ENCODE measurements at places on chromosomes 6 and 20. TPM values are rescaled to one million over a fixed set of nuclear protein-coding genes. Genes with fewer than 3 reads are reported as not detected.

Gene MYB
- polyA plus RNA-seq = 0.10 TPM

Gene TMEM74B
- polyA plus RNA-seq = 0.76 TPM

Gene CCN5
- polyA plus RNA-seq = 1.9 TPM

Gene PNISR
- 9.8 TPM for polyA plus RNA-seq

Gene KIAA0408
- polyA plus RNA-seq = not detected

Gene XKR7
- not detected for polyA plus RNA-seq

Gene SLC22A23
- polyA plus RNA-seq = 4.9 TPM

Gene FOXF2
- not detected for polyA plus RNA-seq

Gene SLC17A1
- 11.7 TPM for polyA plus RNA-seq

Gene SPAG4
- polyA plus RNA-seq = 4.6 TPM

Gene PRDM13
- polyA plus RNA-seq = not detected

Gene CAPN11
- polyA plus RNA-seq = 0.09 TPM

Gene SNAI1
- 3.4 TPM for polyA plus RNA-seq

Gene CDH4
- polyA plus RNA-seq = not detected

Gene IPCEF1
- 0.63 TPM for polyA plus RNA-seq

Gene STK4
- 3.7 TPM for polyA plus RNA-seq

Gene MDFI
- polyA plus RNA-seq = 0.24 TPM

Gene SLC35D3
- polyA plus RNA-seq = not detected

Gene BLOC1S5
- polyA plus RNA-seq = 5.2 TPM

Gene COMMD7
- polyA plus RNA-seq = 21.8 TPM

Gene CST4
- polyA plus RNA-seq = not detected

Gene SEL1L2
- polyA plus RNA-seq = not detected

Gene RNF217
- polyA plus RNA-seq = 4.4 TPM

Gene MTFR2
- polyA plus RNA-seq = 0.31 TPM

Gene PHACTR1
- 0.67 TPM for polyA plus RNA-seq

Gene AIF1
- 28.6 TPM for polyA plus RNA-seq

Gene ARMH2
- not detected for polyA plus RNA-seq

Gene FRMD1
- 0.15 TPM for polyA plus RNA-seq

Gene HLA-DRB1
- 26.0 TPM for polyA plus RNA-seq

Gene NMBR
- not detected for polyA plus RNA-seq

Gene DDX39B
- 120 TPM for polyA plus RNA-seq

Gene PGC
- polyA plus RNA-seq = 0.05 TPM

Gene PTPRT
- 0.38 TPM for polyA plus RNA-seq

Gene LPIN3
- polyA plus RNA-seq = 32.4 TPM

Gene ACOT13
- 90.0 TPM for polyA plus RNA-seq

Gene NOX3
- polyA plus RNA-seq = not detected

Gene ADTRP
- polyA plus RNA-seq = 0.21 TPM

Gene CRISP3
- not detected for polyA plus RNA-seq

Gene MLIP
- 6.0 TPM for polyA plus RNA-seq

Gene DCBLD1
- 4.3 TPM for polyA plus RNA-seq

Gene TRIM26
- 16.9 TPM for polyA plus RNA-seq

Gene BTN3A1
- 6.4 TPM for polyA plus RNA-seq

Gene HSPA12B
- 0.76 TPM for polyA plus RNA-seq

Gene CCN6
- 0.54 TPM for polyA plus RNA-seq

Gene RWDD2A
- polyA plus RNA-seq = 2.8 TPM

Gene TRMT11
- 24.1 TPM for polyA plus RNA-seq

Gene ADGB
- not detected for polyA plus RNA-seq

Gene TAGAP
- polyA plus RNA-seq = 0.65 TPM

Gene OR2B6
- not detected for polyA plus RNA-seq

Gene FKBP1C
- polyA plus RNA-seq = 0.45 TPM

Gene HINT3
- 5.6 TPM for polyA plus RNA-seq

Gene THBD
- polyA plus RNA-seq = 2.9 TPM

Gene PTK6
- 0.11 TPM for polyA plus RNA-seq

Gene OOEP
- polyA plus RNA-seq = 0.06 TPM

Gene ELOVL2
- polyA plus RNA-seq = 7.1 TPM

Gene TRDN
- not detected for polyA plus RNA-seq

Gene LAMA5
- polyA plus RNA-seq = 13.4 TPM

Gene SLC22A2
- not detected for polyA plus RNA-seq

Gene C20orf204
- polyA plus RNA-seq = 0.07 TPM

Gene RNF114
- polyA plus RNA-seq = 33.8 TPM
